ENCODE measurements at places on chromosomes 13 and 19. TPM values are rescaled to one million over a fixed set of nuclear protein-coding genes. Genes with fewer than 3 reads are reported as not detected.
A peak's percentile ranks its signal among the peaks of the same experiment; 100 is the strongest.

DNA sequence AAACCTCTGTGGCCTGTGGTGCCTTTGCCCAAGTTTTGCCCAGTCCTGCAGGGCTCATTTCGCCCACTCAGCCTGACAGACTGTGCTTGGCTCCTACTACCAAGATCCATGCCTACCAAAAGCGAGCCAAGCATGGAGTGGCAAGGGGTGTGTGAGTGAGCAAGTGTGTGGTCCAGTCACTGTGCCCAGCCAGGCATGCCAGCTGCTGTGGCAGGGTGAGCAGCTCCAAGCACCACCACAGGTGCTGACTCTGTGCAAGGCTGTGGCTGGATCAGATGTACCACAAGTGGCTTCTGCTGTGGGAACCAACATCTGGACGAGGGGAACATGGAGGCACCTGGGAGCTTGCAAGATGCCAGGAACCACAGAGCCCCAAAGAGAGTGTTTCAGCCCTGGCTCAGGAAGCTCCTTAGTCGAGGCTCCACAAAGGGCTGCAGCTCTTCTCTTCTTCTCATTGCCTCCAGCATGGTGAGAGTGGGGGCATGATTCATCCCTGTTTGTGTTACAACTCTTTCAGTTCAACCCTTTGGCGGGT is 1564.2 kb upstream of the MIR17HG start:
- DNase-seq = no peak

DNA sequence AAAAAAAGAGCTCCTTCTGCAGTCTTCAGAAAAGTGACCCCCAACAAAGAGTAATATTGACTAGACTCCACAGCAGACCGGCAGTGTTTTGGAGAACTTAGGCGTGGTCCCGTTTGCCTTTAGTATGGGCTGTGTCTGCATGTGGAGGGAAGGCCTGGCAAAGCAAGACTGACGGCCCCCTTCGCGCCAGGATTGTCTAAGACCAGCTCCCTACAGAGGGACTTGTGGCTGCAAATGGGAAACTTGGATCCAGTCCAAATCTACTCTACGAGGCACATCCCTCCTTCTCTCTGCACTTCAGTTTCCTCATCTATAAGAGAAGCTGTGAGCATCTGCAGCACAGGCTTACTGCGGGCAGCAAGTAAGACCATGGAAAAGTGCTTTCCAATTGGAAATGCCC is 350.0 kb downstream of the ZNF536 start:
- no peak for DNase-seq

GRCh38 chr19:55459551-55459949 is 1.9 kb downstream of the ISOC2 start:
- DNase-seq = no peak

- no peak for DNase-seq
Measured at GRCh38 chr13:86960876-86961275, 710.3 kb upstream of the SLITRK5 start.

GRCh38 chr19:13164343-13165161 is 14.3 kb downstream of the IER2 start:
- DNase-seq = peak; percentile 86

- peak; percentile 64 for DNase-seq
Measured at GRCh38 chr19:10551698-10552301, 8.1 kb downstream of the ATG4D start.

DNA sequence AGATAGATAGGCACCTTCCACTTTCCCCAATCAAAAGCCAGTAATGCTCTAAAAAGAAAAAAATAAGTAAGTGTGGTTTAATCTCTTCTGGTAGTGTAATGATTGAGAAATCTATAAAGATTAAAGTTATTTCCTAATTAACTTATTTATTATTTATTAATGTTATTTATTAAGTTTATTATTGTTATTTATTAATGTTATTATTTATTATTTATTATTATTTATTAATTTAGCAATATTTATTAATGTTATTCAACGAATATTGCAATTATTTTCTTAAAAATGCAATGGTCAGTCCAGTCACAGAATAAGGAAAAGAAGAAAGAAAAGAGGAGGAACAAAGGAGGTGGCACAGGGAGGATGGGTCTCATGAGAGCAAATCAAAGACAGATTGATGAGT is 100.7 kb downstream of the FREM2 start:
- no peak for DNase-seq

- no peak for DNase-seq
Measured at GRCh38 chr19:49129238-49129583, 9.9 kb downstream of the PPFIA3 start.

DNA sequence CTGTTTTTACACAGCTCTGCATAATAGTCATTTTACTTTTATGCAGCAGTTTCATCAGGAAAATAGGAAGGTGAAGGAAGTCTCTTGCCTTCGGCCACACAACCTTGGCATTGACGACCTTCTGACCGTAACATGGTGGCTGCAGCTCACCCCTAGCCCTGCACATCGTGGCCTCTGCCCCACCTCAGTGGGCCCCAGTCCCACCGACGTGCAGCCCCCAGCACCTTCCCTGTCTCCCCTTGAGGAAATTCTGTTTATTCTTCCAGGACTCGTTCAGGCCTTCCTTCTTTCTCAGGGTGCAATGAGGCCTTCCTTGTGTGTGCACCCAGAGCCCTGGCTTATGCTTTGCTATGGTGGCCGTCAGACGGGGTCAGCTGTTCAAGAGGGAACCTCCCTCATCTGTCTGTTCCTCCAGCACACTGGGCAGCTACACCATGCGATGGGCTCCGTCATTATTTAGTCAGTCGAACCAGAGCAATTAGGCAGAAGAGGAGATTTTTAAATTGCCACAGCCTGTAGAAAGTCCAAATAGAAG is 33.3 kb downstream of the TMEM255B start:
- no peak for DNase-seq

- DNase-seq = no peak
Measured at GRCh38 chr19:37519890-37520289, 13.2 kb downstream of the ZNF793 start.

GRCh38 chr13:95207769-95208366 is 93.4 kb downstream of the ABCC4 start:
- peak; percentile 48 for DNase-seq

- no peak for DNase-seq
Measured at GRCh38 chr19:1591421-1592023, 1.1 kb downstream of the MBD3 start.

The RFPL4AL1 gene
- not detected for total RNA-seq

The TMEM59L gene
- total RNA-seq = not detected

The GRK1 gene
- total RNA-seq = not detected
